GM12865 (cell line): ENCODE measurements at places on chromosomes 11 and 22.

- DNase-seq, result peak; percentile 5
These were observed 466 bp downstream of the FAM168A start for GRCh38 chr11:73597336-73597955.

DNA sequence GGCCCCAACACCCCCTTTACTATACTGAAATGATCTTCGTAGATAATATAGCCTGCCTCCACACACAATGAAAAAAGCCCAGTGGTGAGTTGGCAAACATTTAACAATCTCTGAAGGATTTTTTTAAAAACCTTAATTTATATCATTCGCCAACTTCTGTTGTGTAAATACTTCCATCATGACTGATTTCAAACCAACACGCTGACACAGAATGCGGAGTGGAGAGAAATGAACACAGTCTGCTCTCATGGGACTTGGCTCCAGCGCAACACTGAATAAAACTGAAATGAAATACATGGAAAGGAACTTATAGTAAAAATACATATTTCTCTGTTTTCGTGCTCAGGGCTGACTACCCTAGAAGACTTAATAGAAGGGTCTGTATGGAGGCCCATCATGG, 61.3 kb upstream of the WNT11 start:
- DNase-seq, result no peak

GRCh38 chr11:10398525-10398924, 56.5 kb upstream of the AMPD3 start:
- DNase-seq, result no peak

GRCh38 chr11:8320076-8320475, 56.4 kb upstream of the LMO1 start:
- no peak for DNase-seq

GRCh38 chr11:15523543-15523942, 408.8 kb downstream of the INSC start:
- no peak for DNase-seq

DNA sequence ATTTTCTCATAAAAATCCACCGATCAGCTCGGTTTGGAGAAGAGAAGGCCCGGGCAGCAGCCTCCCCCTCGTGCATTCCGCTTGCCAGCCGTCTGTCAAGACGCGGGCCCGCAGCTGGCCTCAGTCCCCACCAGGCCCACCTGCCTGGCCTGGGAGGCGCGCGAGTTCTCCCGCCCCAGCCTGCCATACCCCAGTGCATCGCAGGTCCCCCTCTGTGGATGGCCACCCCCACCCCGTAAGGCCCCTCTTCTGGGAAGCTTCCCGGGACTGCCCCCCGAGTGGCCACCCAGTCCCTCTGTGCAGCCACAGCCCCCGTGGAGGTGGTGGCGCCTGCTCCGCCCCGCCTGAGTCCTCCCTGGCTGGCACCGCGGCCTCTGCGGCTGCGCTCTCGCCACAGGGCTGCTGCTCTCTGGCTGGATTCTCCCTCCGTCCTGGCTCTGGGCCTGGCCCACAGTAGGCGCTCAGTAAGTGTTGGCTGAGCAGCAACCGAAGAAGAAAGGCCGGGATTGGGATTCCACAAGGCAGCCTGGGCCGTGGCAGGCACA, 74.0 kb upstream of the TCF20 start:
- DNase-seq, result no peak

- DNase-seq, result no peak
These were observed 5.8 kb upstream of the LGALS1 start for GRCh38 chr22:37669586-37669985.
